ENCODE measurements at places on chromosomes 7 and 10.

- no peak overlapping the region for H3K27ac ChIP-seq
- no peaks in the 10 kb centered on the region for H3K4me1 ChIP-seq
- no peak overlapping the region for H3K4me3 ChIP-seq
- DNase-seq: no peak
- H3K36me3 ChIP-seq: no peaks in the 10 kb centered on the region
- H3K27me3 ChIP-seq: no peaks in the 10 kb centered on the region
Measured at GRCh38 chr10:17179002-17179401, 22.5 kb downstream of the TRDMT1 start.

- no peaks in the 10 kb centered on the region for H3K36me3 ChIP-seq
- no peak overlapping the region for H3K27ac ChIP-seq
- no peaks in the 10 kb centered on the region for H3K27me3 ChIP-seq
- no peak for DNase-seq
Measured at GRCh38 chr10:80188713-80189112, 16.6 kb downstream of the ANXA11 start.

DNA sequence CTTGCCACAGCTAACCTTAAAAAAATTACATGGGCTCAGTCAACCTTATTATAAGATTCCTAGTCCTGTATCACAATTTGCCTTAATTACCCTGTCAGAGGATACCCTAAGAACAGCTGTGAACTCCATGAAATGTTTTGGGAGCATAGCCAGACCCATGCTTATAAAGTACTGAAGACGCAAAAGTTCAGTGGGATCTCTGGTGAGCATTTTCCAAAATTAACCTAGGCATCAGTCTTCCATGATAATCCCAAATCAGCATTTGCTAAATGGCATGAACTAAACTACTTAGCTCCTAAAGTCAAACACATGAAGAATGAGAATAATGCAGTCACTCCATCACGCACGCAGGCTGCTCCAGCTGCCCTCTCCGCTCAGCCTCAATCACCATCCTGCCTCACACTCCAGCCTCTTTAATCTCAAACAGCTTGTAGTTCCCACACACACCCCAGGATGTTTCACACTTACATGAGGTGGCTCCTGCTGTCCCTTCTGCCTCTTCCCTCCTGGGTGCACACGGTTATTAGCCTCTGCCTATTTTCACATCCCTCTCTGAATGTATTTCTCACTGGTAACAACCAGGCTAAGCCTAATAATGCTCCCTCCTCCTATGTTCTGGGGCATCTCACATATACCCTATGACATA is 15.3 kb downstream of the IGF2BP3 start:
- H3K27me3 ChIP-seq: peaks cover 77% of the 10 kb centered on the region
- H3K27ac ChIP-seq: no peak overlapping the region
- H3K4me1 ChIP-seq: no peaks in the 10 kb centered on the region
- H3K4me3 ChIP-seq: no peak overlapping the region
- DNase-seq: no peak

- peak overlapping the region; percentile 75 for H3K27ac ChIP-seq
- peak; percentile 85 for DNase-seq
- H3K27me3 ChIP-seq: no peaks in the 10 kb centered on the region
Measured at GRCh38 chr7:67518580-67518979, 521.9 kb downstream of the TYW1 start.

- H3K27ac ChIP-seq: peak overlapping the region; percentile 48
- no peak overlapping the region for H3K4me3 ChIP-seq
- H3K27me3 ChIP-seq: no peaks in the 10 kb centered on the region
- H3K36me3 ChIP-seq: no peaks in the 10 kb centered on the region
- no peak for DNase-seq
- H3K4me1 ChIP-seq: peaks cover 79% of the 10 kb centered on the region
Measured at GRCh38 chr10:113020838-113021237, 70.8 kb downstream of the TCF7L2 start.

GRCh38 chr10:43595739-43596298 is 10.4 kb upstream of the ZNF485 start:
- H3K27ac ChIP-seq: no peak overlapping the region
- H3K4me3 ChIP-seq: peak overlapping the region; percentile 37
- H3K4me1 ChIP-seq: peaks cover 25% of the 10 kb centered on the region

DNA sequence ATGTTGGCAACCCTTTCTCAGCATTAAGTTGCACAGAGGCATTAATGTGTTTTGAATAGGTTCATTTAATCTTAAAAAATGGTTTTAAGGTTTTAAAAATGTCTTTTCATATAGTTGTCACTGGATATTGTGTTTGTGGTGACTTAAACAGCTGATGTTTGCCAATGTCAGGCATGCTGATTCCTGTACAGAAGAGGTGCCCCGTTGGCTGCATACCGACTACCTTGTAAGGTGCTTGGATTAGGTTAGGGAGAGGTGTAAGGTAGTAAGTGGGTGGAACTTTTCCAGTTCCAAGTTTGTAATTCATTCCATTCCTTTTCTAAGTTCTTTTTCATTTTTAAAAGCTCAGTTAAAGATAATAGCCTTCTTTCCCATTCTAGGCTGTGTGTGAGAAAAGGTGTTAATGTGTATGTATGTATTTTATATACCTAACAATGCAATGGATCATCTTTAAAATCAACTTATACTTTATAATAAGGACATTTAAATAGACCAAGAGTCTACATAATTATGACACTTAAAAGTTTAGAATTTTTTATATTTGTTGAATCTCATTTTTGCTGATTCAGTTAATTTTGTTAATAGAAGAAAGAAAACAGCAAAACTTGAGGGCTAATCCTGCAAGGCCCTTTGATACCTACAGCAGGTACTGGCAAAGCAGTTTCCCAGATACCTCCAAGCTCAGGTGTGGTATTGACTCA is 155.2 kb downstream of the LCOR start:
- peaks cover 4% of the 10 kb centered on the region for H3K4me1 ChIP-seq
- no peak overlapping the region for H3K27ac ChIP-seq
- H3K36me3 ChIP-seq: no peaks in the 10 kb centered on the region

- DNase-seq: peak; percentile 38
- H3K4me1 ChIP-seq: peaks cover 10% of the 10 kb centered on the region
- peaks cover 80% of the 10 kb centered on the region for H3K27me3 ChIP-seq
- no peak within 1 kb of the TSS for H3K27ac ChIP-seq
Measured at GRCh38 chr10:98030093-98030821, at the start of gene CRTAC1. CRTAC1 (minus strand) TSS chr10:98030621; CDS start chr10:98030472, 149 bp downstream.

GRCh38 chr10:79404231-79404609 is 41.2 kb downstream of the ZCCHC24 start:
- DNase-seq: peak; percentile 79
- peak overlapping the region; percentile 88 for H3K27ac ChIP-seq

- no peaks in the 10 kb centered on the region for H3K36me3 ChIP-seq
- H3K4me1 ChIP-seq: peaks cover 9% of the 10 kb centered on the region
- no peak overlapping the region for H3K27ac ChIP-seq
- no peak for DNase-seq
- H3K27me3 ChIP-seq: no peaks in the 10 kb centered on the region
Measured at GRCh38 chr10:6128087-6128486, 39.3 kb downstream of the RBM17 start.

GRCh38 chr7:140940898-140941297 is 16.2 kb upstream of the BRAF start:
- H3K4me3 ChIP-seq: no peak overlapping the region
- no peaks in the 10 kb centered on the region for H3K27me3 ChIP-seq
- no peak for DNase-seq
- no peaks in the 10 kb centered on the region for H3K4me1 ChIP-seq

DNA sequence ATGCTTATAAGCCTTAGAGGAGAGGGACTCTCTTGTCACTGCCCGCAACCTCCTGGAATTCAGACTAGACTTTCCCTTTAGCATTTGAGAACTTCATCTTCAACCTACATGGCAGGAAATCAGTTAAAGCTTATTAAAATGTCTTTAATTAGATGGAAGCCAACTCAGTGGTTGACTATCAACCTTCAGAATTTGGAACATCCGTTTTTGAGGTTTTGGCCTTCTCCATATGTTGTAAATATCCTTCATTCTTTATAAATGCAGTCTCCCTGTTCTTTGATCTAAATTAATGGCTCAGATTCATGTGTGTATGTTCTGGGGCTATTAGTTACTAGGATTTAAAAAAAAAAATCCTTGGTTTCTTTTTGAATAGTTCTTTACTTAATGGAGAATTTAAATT is 85.0 kb downstream of the ANKRD61 start:
- DNase-seq: no peak
- H3K36me3 ChIP-seq: peaks cover 31% of the 10 kb centered on the region
- no peaks in the 10 kb centered on the region for H3K4me1 ChIP-seq
- no peak overlapping the region for H3K27ac ChIP-seq
- H3K27me3 ChIP-seq: no peaks in the 10 kb centered on the region

All from heart right ventricle (tissue), 16 donors.